RPMI8226 (cell line): ENCODE measurements at places on chromosomes 11 and 22.

DNA sequence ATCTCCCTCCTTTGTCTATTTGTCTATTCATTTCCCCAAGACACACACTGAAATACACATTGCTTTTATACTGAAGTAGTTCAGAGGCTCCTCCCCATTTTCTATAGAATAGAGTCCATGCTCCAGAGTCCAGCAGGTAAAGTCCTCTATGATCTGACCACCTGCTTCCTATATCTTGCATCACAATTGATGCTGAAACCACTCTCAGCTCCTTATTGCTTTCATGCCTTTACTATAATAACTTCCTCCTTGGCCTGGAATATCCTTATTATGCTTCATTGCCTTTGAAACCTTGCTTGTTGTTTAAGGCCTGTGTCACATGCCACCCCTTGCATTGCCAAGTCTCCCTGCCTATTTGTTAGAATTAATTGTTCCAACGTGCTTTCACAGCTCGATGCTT, 12.6 kb downstream of the OR6Q1 start:
- DNase-seq: no peak

DNA sequence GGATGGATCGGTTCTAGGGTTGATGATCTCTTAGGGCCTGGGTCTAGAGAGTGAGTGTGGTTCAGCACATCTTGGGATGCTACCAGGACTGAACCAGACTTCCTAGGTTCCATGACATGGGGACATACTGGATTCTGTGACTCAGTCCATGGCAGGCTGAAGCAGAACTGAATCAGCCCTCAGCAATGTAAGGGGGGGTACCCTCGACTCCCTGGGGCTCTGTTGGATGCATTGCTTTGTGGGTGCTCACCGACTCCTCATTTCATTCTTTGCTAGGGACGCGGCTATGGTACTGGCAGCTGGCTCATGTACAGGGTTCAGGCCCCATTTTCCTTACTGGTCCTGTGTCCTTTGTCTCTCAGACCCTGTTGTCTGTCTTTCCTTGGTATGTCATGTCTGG, 733 bp upstream of the GRAMD1B start:
- DNase-seq: no peak

DNA sequence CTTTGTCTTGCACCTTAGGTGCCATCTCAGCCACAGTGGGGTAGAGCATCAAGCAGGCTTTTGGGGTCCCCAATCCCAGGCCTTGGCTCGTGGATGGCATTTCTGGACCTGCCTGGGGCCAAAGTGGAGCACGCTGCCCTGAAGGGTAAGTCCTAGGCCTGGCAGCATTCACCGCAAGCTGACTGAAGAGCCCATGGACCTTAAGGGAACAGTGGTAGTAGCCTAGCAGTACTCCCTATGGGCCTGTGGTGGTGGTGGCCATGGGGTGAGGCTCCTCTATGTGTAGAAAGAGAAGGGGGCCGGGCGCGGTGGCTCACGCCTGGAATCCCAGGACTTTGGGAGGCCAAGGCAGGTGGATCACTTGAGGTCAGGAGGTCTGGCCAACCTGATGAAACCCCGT, 36.9 kb downstream of the PIWIL3 start:
- DNase-seq: no peak

DNA sequence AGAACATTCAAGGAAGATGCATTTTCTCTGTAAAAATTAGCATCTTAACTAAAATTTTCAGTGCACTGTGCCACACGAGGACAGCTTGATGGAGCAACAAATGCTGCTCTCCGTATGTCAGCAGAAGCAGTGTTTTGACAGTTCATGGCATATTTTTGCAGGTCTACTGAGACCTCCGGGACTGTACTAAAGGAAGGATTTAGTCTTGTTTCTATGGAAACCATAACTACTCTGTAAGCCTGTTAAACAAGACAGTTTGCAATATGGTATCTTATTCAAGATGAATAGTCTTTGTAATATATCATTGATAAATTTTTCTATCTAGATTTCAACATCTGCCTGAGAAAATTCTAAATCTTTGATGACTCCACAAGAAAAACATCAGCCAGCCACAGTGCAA, 184.0 kb upstream of the GUCY1A2 start:
- DNase-seq: no peak
